ENCODE measurements at places on chromosomes 3 and 15. TPM values are rescaled to one million over a fixed set of nuclear protein-coding genes. Genes with fewer than 3 reads are reported as not detected.
A peak's percentile ranks its signal among the peaks of the same experiment; 100 is the strongest.

GRCh38 chr3:190060192-190060775 lies 60.4 kb downstream of the P3H2 start:
- DNase-seq, result no peak

- DNase-seq, result no peak
Measured at GRCh38 chr3:109413049-109413448, 75.7 kb upstream of the DPPA4 start.

DNA sequence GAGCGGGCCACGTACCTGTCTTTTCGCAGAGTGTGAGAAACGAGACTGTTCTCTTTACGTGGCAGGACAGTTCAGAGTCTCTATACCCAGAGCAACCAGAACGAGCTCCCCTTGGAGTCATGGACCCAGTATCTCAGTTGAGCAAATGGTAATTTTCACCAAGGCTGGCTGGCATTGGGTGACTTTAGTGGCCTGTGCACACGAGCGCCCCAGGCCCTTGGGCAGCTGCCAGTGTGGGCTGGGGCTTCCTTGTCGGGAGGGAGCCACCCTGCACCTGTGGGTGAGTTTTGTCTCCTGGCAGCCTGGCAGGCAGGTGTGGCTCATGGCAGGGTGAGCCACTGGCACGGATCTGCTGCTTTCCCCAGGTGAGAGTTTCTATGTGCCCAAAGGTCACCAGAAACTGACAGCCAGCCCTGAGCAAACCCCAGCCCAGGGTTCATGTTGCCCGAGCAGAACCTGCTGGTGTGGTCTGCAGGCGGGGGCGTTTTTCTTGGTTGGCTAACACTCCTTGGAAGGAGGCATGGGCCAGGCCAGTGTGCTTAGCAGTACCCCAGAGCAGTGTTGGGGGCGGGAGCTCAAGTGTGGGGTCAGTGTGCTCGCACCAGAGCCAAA lies 135.0 kb downstream of the TJP1 start:
- no peak for DNase-seq

GRCh38 chr15:49238342-49238741 lies 68.3 kb downstream of the GALK2 start:
- no peak for DNase-seq

GRCh38 chr3:38528457-38528856 lies 32.3 kb downstream of the EXOG start:
- no peak for DNase-seq

- DNase-seq, result no peak
Measured at GRCh38 chr15:100988297-100988696, 69.1 kb downstream of the LRRK1 start.

The BFSP2 gene
- not detected for total RNA-seq

GRCh38 chr3:49914906-49915305 lies 11.2 kb upstream of the MST1R start:
- DNase-seq, result no peak

DNA sequence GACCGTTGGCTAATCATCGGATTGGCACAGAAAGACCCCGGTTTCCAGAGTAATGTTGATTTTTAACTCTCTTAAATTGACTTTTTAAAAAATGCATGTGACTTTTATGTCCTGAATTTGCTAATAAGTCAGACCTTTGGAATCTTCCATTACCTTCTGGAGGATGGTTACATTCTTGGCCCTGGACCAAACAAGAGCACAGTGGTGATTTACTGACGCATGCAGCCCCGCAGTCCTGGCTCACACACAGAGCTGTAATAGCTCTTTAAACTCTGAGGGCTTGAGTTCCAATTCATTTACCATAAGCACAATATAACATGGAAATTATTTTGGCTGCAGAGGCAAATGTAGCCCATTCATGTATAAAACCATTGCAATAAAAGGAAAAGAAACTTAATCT lies 25.1 kb downstream of the SOX14 start:
- DNase-seq, result no peak

DNA sequence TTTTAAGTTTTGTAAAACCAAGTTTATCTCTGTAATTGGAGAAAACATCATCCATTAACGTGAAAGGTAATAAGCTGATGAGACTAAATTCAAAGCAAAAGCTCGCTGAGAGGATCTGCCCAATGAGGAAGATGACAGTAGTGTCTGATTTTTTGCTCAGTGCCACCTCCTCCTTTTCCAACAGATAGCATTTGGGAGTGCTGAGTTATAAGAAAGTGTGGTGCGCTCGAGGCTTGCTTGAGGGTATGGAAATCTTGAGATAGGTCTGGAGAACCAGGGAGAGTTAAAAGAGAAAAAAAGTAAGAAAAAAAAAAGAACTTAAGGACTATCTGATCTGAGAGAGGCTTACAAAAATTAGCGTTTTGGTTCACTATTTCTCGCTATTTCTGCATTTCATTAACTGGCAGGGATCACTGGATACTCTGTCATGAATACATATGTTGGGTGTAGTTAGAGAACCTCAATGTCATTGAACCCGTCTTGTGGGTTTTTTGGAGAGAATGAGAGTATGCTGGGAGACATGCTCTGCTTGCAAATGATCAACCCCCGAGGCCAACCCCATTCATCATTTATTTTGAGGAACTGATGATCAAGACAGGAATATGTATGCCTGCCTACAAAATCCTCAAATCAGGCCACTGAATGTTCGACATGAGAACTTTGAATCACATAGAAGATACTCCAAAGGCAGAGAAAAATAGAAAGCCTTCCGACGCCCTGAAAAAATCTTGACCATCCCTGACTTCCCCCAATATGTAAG lies 973 bp upstream of the USP13 start:
- no peak for DNase-seq

The SLC28A2 gene
- not detected for total RNA-seq

DNA sequence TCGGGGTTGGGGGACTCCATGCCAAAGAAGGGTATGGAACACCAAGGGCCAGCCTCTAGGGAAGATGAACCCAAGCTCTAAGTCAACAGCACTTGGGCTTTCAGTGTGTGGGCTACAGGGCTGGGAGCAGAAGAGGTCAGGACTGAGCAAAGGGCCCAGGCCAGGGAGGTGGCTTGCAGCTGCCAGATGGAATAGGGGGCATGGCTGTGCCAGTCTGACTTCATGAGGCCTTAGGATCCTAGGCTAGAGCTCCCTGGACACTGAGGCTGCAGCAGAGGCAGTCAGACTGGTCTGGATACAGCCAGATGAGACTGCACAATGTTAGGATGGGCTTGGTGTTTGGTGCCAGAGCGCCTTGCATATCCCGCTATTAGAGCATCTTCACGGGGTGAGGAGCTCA lies 3.8 kb downstream of the RASGRF1 start:
- no peak for DNase-seq

GRCh38 chr3:155428563-155428962 lies 135.1 kb upstream of the STRIT1 start:
- no peak for DNase-seq

- DNase-seq, result no peak
Measured at GRCh38 chr3:129824926-129825541, 68.5 kb downstream of the TMCC1 start.

The MGLL gene
- 216 TPM for total RNA-seq

- DNase-seq, result no peak
Measured at GRCh38 chr3:130048726-130049125, 32.9 kb upstream of the ALG1L2 start.

DNA sequence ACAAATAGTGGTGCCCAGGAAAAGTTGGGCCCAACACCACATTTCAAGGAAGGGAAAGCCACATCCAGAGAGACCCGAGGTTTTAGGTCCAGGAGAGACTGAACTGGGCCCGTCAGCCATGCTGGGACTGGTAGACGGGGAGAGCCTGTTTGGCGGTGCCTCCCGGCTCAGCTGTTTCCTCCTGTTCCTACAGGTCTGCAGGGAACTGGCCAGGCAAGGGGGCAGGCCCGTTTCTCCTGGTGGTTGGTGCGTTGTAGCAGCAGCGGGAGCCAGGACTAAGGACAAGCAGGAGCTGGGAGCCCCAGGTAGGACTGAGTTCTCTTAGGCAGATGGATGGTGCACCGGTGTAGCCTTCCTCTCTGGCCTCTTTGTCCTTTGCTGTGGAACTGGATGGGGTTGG lies 3.9 kb downstream of the PRKCD start:
- no peak for DNase-seq

The DUOXA2 gene
- not detected for total RNA-seq

- no peak for DNase-seq
Measured at GRCh38 chr3:87957575-87957974, 101.2 kb downstream of the CGGBP1 start.

- DNase-seq, result no peak
Measured at GRCh38 chr15:100434038-100434437, 92.3 kb upstream of the ADAMTS17 start.

- DNase-seq, result no peak
Measured at GRCh38 chr3:177946048-177946447, 590.2 kb upstream of the KCNMB2 start.

DNA sequence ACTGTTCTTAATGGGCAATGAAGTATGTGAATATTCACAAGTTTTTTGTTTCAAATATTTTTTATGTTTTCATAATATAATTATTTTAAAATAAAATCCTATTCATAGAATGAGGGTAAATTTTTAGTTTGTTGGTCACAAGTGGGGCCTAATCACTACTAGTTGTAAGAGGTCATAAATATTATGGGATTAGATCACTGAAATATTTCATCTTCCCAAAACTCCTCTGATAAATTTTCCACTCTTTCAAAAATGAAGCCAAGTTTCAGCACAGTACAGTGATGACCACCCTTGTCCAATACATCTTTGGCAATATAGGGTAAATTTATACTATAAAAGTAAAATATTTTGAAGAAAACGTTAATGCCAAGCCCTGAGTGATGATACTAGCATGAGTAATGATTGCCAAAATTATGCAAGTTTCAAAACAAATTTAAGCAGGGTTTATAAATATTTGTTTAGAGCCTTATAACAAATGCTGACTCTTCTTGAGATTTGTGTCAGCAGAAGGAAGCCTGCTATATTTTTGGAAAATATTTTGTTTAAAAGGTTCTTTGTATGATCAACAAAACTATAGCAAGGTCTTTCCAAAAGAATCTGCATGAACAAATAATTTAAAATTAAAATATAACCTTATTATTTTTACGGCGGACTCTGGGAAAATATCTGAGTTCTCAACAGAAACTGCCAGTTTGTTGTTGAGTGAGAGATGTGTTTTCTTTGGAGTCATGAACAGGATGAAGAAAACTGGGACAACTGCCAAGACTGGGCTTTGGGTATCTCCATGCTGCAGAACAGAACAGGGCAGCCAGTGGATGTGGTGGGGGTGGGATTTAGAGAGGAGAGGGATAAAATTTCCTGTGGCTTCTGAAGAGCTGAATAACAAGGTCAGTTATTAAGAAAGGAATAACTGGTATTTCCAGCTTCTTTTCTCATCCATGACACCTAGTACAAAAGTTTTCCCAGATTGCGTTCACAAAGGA lies 17.9 kb upstream of the TM4SF1 start:
- DNase-seq, result no peak

- no peak for DNase-seq
Measured at GRCh38 chr15:22895465-22896190, 57.2 kb downstream of the NIPA2 start.

DNA sequence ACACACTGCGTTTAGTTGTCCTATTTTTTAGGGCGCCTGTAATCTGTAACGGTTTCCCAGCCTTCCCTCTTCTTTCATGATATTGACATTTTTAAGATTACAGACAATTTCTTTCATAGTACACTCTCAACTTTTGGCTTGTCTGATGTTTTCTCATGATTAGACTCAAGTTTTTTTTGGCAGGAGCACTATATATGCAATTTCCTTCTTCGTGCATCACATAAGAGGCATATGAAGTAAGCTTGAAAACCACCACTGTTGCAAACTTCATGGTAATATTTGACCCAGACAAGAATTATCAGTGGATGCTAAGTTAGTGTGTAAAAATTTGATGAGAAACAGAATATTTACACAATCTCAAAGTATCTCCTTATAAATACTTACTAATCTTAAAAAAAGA lies 119.2 kb upstream of the CMC1 start:
- no peak for DNase-seq

GRCh38 chr3:176075491-176075890 lies 1121.8 kb downstream of the TBL1XR1 start:
- no peak for DNase-seq

GRCh38 chr3:82129221-82129801 lies 367.9 kb upstream of the GBE1 start:
- DNase-seq, result no peak

DNA sequence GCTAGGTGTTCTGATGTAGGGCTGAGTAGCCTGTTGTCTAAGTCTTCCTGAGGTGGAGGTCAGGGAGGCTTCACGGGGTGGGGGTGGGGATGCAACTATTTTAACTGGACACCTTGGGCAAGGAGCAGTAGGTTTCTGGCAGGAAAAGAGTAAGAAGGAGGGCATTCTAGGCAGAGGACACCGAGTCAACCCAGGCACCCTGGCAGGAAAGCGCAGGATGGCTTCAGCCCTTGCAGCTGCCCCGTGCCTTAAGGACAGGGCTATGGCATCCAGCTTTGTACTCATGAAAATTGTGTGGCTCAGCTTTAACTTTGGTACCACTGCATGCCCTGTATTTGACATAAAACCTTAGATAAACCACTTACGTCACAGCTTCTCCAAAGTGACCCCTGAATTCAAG lies 6.4 kb upstream of the FILIP1L start:
- DNase-seq, result no peak

GRCh38 chr3:115330430-115330829 lies 183.3 kb upstream of the ZBTB20 start:
- no peak for DNase-seq

The BNC1 gene
- 0.19 TPM for total RNA-seq

The ATP11B gene
- total RNA-seq, result 57.6 TPM

- no peak for DNase-seq
Measured at GRCh38 chr3:47143068-47143467, 20.8 kb downstream of the SETD2 start.

DNA sequence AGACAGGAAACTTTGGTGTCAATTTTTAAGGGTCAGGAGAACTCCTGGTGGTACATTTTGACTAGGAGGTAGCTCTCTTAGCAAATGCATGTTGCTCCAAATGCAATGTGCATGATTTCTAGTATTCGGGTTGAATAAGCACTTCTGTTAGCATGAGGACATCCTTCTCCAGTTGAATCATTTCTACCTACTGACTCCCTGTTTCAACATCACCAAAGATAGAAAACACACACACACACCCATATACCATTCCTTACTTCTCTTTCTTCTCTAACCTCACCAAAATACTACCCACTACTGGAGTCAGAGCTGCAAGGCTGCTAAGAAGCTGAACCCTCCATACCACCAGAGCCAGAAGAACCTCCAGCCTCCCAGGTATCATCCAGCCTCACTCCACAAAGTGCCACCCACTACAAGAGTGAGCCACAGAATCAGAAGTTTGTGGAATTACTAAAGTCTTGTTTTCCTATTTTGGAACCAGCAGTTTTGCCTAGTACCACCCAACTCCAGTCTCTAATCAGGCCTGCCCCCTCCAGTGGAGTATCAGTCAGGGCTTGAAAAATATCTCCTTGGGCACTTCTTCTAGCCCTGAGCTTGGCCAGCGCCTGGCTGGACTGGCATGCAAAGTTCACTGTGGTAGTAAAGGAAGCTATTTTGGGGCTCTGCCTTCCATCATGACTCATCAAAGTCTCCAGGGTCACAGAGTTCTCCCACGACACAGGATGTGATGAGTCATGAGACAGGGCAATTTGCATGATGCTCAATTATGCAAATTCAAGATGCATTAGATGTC lies 110.3 kb downstream of the CYP19A1 start:
- DNase-seq, result peak; percentile 85

Measured in posterior vena cava (tissue), 2 donors.